ENCODE measurements at places on chromosomes 5 and 9. TPM values are rescaled to one million over a fixed set of nuclear protein-coding genes. Genes with fewer than 3 reads are reported as not detected.

Gene DRD1
- total RNA-seq: 0.15 TPM

Gene GPX8
- total RNA-seq: 35.2 TPM

Gene NDOR1
- total RNA-seq: 12.4 TPM

Gene CCL28
- 0.23 TPM for total RNA-seq

Gene TLX3
- not detected for total RNA-seq

Gene CCDC171
- total RNA-seq: 0.26 TPM

Gene CTXN3
- total RNA-seq: not detected

Gene PCDHGB1
- total RNA-seq: 1.9 TPM

Gene SMIM33
- total RNA-seq: not detected

Gene MARVELD2
- 3.2 TPM for total RNA-seq

Gene SLC27A6
- not detected for total RNA-seq

Measured in A549 treated with GW870086 at 1 μM for 4 hours (cell line).